ENCODE measurements at places on chromosomes 1 and 21.

DNA sequence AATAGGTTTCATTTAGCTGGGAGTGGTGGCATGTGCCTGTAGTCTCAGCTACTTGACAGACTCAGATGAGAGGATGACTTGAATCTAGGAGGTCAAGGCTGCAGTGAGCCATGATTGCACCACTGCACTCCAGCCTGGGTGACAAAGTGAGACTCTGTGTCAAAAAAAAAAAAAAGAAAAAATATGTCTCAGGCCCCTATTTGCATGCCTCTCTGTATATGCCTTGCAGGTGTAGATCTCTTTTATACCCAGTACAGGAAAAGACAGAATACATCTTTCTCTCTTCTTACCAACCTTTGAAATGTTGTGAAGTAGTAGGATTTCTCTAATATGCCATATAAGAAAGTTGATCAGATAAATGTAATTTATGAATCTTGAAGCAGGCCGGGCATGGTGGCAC, 6.4 kb downstream of the CNR2 start:
- DNase-seq, result no peak

DNA sequence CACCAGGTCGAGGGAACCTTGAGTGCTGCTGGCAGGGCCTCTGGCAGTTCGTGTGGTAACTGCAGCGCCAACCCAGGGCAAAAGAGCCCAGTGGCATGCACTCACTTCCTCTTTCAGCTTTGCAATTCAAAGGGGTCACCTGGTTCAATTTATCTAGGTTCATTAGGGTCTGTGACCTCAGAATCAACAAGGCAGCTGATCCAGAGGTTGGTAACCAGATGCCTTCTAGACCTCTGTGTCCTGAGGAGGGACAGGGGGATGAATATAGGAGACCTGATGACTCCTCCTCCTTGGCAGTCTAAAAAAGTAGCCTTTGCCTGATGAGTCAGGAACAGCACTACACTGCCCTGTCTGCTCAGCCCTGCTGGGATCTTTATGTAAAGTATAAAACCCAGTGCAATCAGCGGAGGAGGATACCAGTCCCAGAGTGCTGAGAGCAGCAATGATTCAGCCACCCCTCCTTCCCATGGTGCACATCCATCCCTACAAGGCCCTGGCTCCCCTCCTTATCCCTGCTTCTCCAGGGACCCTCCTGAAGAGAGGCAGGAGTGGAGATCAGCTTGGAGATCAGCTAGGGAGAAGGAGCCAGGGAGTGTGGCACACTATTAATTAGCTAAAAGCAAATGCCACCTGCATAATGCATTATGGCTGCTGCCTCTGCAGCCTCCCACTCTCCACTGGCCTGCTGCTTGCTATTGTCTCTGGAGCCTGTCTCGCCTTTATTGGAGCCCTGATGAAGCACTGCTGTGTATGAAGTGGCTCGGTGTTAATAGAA, 11.2 kb upstream of the FMOD start:
- no peak for DNase-seq

DNA sequence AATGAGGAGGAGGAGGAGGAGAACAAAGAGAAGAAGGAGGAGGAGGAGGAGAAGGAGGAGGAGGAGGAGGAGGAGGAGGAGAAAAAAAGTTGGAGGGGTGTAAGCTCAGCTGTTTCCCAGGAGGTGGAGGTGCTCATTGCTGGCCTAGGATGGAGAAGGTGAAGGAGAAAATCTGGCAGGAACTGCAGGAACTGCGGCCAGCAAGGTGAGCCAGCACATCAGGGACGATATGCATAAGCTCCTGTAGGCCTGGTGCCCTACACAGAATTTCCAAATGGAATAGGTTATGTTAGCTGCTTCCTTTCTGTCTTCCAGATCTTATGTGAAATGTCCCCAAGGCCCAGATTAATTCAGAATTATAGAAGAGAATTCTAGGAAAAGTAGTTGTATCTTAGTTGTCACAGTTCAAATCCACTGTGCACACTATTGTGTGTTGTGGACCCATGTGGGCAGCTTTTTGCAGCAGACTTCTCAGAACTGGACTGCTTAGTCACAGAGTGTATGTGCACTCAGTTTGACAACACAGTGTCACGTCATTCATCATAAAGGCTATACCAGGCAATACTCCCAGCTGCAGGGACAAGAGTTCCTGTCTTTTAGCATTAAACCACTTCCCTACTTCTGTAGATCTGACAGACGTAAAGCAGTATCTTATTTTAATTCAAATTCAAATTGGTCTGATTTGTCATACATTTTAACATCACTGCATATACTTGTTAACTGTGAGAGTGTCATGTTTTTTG, 303.7 kb downstream of the HLX start:
- no peak for DNase-seq

DNA sequence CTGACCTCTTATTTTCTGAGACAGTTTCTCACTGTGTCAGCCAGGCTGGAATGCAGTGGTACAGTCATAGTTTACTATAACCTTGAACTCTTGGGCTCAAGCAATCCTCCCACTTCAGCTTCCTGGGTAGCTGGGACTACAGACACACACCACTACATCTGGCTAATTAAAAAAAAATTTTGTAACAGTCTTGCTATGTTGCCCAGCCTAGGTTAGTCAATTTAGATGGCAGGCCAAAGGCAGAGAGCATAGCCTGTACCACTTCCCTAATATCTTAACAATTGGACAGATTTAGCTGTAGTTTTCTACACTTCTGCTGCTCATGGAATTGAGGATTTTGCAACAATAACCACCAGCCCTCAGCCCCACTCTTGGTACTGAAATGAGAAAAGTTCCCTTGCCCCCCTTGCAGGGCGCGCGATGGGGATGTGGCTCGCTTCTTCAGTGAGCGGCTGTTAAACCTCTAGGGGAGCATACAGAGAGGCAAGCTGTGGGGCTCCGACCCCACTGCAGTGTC, 34.9 kb upstream of the PTGFRN start:
- DNase-seq, result no peak

- no peak for DNase-seq
Observed at GRCh38 chr1:55937840-55938375, 641.5 kb downstream of the PLPP3 start.

DNA sequence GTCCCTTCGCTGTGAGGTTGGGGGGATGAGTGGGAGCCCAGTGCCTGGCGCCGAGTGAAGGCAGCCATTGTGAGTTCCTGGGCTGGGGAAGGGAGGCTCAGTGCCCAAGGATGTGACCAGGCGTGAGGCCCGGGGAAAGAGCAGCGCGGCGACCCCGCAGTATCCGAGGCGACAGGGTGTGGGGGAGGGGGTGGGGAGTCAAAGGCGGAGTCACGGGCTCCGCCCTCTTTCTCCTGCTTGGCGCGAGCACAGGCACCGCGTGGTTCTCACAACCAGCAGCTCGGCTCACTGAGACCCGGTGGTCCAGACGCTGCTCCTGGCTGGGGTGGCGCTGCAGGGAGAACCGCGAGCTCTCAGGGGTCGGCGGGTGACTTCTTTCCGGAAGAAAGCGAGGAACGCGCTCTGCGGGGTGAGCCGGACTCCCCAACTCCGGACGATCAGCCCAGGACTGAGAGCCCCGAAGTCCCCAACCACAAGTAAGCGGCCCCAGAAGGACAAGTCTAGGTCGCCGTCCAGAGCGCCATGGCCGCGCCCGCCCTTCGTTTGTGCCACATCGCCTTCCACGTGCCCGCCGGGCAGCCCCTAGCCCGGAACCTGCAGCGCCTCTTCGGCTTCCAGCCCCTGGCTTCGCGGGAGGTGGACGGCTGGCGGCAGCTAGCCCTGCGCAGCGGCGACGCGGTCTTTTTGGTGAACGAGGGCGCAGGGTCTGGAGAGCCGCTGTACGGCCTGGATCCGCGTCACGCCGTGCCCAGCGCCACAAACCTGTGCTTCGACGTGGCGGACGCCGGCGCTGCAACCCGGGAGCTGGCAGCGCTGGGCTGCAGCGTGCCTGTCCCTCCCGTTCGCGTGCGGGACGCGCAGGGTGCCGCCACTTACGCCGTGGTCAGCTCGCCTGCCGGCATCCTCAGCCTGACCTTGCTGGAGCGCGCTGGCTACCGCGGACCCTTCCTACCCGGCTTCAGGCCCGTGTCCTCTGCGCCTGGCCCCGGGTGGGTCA, at the start of gene HPDL:
Gene HPDL (plus strand): TSS at position 269 of the 997 bp plus-strand sequence. CDS start 254 bp downstream, at position 523.
- no peak for DNase-seq

DNA sequence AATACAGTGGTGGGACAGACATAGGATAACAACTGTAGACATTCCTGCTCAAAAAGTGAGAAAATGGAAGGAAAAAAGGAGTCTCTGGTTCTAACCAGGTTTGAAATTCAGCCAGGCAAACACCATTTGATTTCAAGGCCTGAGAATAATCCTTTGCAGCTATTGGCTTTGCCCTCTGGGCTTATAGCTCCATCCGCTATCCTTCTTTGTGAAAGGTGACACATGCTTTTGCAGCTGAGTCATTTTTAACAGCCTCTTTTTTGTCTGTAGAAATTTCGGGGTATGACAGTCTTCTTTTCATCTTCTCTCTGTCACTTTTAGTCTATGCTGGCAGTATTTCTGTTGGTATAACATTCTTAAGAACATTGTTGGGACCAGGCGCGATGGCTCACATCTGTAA, 16.2 kb downstream of the SDHC start:
- no peak for DNase-seq

DNA sequence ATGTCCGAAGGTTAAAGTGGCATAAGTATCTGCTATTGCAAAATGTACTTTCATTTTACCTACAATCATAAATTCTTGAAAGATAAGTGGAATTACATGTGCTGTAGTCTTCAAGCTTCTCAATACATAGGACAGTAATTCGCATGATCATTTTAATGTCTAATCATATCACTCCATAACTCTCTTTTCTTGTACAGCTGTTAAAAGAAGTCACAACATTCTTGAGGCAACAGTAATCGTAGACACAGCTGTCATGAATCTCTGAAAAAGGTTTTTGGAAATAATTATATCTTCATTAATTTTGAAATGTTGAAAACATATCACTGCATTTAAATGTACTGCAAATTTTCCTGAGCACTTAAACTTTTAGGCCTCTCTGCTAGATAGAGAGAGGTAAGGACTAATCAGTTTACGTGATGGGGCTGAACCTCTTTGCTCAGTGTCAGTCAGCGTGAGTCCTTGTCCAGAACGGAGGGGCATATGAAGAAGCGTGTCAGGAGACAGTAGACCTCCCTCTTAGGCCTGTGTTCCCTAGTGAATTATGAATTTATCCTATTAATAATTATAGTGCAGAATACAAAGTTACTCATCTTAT, 133.4 kb downstream of the NEK7 start:
- DNase-seq, result no peak

DNA sequence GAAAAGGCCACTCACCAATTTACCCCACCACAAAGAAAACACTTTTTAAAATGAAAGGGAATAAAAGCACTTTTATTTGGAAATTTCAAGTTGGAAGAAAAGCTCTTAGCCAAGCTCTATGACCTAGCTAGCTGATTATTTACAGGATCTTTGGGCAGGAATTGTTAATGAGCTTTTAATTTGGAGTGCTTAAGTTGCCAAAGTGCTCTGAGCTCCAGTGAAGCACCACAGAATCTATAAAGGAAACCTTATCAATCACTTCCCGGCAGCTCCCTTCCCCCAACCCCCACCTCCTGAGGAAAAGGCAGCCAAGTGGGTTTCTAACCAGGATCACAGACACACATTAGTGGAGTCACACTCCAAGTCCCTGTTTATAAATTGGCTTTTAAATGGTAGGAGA, 1.5 kb downstream of the ERI3 start:
- DNase-seq, result no peak

DNA sequence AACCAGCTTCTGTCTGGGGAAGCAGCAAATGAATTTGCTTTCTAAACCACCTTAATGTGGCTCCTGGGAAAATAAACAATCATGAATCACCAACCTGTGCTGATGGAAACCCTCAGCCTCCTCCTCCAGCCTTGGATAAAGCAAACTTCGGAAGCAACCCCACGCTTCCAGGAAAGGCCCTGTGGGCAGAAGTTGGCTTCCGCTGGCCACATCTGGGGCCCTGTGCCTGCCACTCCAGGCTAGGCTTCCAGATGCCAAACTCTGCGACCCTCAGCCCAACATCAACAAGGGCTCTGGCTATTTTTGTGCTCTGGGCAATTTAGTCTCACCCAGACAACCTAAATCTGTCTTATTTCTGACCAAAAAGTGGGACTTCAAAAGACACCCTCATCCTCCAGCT, 6.2 kb upstream of the OXCT2 start:
- no peak for DNase-seq

GRCh38 chr1:60535713-60536112, 462.1 kb upstream of the C1orf87 start:
- no peak for DNase-seq

GRCh38 chr21:35019631-35020032, 29.5 kb downstream of the RUNX1 start:
- no peak for DNase-seq

- peak; percentile 93 for DNase-seq
Observed at GRCh38 chr1:201737352-201738060, 91.5 kb upstream of the IPO9 start.

DNA sequence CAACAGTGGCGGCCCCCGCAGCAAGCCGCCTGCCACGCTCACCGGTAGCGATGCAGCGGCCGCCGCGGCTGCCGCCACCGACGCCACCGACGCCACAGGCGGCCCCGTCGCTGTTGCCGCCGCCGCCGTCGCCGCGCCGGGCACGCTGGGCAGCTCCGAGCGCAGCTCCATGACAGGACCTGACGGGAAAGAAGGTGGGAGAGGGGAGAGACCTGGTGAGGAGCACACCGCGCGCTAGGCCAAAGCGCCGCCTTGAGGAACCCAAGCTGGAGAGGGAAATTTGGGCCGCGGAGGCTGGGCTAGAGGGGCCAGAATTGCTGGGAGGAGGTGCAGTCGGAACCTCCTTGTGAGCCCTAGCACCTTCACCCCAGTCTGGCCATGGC, 1.9 kb downstream of the DMRTA2 start:
- no peak for DNase-seq

DNA sequence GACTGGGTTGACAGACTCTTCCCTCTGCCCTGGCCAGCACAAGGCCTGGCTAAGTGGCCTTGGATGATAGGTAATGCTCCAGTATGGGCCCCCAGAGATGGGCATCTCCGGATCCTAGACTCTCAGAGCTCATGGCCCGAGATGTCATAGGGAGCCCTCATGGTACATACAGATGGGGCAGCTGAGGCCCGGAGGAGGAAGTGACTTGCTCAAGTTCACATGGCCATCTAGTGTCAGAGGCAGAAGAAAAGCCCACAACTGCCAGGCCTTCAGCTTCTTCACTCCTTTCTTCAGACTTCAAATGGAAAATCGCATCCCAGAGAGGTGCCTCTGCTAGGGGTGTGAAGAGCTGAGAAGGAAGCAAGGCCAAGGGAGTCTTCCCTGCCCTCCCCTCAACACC, 46.8 kb upstream of the SYNC start:
- DNase-seq, result no peak

DNA sequence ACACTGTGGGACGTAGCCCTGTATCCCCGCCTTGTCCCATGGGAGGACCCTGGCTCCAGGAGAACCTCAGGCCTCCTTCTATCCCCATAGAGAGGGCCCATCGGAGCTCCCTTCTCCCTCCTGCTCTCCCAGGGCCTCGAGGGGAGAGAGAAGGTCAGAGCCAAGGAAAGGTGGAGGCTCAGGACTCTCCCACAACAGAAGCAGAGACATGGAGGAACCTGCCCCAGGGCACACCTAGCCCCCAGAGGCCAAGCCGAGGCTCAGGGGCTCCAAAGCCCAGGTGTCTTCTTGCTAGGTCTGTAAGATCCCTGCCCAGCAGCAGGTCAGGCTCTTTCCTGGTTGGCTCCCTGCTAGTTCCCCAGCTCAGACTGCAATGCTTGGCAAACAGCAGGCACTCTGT, 34.4 kb upstream of the ARF1 start:
- no peak for DNase-seq
